ENCODE measurements at places on chromosomes 2 and 18.
A peak's percentile ranks its signal among the peaks of the same experiment; 100 is the strongest.

DNA sequence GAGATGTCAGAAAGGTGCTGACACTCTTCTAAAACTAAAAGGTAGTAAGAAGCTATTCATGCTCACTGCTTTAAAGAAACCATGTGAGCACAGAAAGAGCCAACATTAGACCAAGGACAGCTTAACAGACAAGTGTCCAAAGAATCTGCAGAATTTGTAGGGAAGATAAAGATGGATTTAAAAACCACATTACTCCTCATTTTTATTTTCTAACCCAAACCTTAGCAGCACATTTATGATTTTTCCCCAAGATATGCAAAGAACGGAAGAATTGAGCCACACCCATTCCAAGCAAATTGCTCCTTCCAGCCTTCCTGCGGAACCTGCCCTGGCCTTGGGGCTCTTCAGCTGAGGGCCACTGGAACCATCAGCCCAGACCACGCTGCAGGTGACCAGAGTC, 26.9 kb downstream of the MBP start:
- no peak for DNase-seq

DNA sequence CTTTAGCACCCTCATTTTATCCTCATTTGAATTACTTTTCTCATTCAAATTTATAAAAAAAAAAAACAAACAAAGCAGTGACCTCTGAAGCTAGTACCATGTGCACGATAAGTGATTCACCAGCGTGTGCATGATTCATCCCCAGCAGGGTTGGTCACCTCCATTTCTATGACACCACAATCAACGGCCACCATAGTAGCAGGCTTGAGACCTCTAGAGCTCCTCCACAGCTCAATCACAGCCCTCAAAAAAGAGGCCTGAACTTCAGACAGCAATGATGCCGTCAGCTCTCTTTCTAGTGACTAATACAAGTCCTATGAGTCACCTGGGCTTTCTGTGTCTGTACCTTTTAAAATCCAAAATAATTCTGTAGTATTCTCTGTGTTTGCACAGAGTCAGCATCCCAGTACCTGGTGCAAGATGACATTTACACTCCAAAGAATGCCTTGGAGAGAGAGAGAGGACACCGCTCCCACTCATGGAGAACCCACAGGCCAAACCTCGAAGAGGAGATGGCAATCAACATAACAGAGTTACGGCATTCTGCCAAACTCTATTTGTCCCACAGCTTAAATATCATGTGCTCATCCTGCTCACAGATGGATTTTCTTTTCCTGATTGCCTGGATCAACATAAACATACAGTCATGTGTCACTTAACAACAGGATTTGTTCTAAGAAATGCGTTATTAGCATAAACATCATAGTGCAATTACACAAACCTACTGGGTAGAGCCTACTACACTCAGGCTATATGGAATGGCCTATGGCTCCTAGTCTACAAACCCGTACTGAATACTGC, 58.7 kb downstream of the L3MBTL4 start:
- peak; percentile 42 for DNase-seq

- DNase-seq, result no peak
These were observed 78.9 kb upstream of the SMAD7 start for GRCh38 chr18:49029628-49030027.

DNA sequence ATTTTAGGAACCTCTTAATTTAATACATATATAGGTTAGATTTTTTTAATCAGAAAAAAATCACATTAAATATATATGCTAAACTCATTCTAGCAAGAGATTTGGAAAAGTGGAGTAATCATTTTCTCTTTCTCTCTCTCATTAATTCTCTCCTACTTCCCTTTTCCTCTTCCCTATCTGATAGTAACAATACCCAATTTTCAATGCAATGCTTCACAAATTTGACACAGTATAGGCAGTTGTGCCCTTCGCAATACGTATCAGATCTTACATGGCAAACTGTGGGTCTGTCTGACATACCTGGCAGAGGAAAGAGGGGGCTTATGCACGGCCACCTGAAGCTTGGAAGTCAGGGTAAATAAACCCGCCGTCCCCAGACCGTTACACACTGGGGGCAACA, 444.3 kb downstream of the NBAS start:
- DNase-seq, result no peak

GRCh38 chr2:108919571-108920373, 69.2 kb downstream of the EDAR start:
- no peak for DNase-seq
